Stimulated activated CD4-positive, alpha-beta T cell treated with anti-CD3 and anti-CD28 coated beads, Interleukin-15, amount 100 ng/mL, for 1 hour (primary cell): ENCODE measurements at places on chromosomes 2 and 18.

DNA sequence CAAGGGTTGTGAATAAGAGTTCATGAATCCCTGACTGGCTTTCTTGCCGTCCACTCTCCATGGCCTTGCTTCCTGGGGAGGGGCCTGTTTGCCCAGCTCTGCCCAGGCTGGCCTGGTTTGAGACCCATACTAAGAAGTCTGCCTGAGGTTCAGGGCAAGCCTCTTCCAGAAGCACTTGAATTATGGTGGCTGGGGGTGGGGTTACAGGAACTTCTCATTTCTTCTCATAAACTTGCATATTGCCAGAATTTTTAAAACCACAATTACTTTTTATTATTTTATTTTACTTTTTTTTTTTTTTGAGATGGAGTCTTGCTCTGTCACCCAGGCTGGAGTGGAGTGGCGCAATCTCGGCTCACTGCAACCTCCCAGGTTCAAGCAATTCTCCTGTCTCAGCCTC lies 42.0 kb downstream of the GORASP2 start:
- DNase-seq: no peak

GRCh38 chr2:194095359-194095758 lies 1561.7 kb upstream of the SLC39A10 start:
- no peak for DNase-seq

DNA sequence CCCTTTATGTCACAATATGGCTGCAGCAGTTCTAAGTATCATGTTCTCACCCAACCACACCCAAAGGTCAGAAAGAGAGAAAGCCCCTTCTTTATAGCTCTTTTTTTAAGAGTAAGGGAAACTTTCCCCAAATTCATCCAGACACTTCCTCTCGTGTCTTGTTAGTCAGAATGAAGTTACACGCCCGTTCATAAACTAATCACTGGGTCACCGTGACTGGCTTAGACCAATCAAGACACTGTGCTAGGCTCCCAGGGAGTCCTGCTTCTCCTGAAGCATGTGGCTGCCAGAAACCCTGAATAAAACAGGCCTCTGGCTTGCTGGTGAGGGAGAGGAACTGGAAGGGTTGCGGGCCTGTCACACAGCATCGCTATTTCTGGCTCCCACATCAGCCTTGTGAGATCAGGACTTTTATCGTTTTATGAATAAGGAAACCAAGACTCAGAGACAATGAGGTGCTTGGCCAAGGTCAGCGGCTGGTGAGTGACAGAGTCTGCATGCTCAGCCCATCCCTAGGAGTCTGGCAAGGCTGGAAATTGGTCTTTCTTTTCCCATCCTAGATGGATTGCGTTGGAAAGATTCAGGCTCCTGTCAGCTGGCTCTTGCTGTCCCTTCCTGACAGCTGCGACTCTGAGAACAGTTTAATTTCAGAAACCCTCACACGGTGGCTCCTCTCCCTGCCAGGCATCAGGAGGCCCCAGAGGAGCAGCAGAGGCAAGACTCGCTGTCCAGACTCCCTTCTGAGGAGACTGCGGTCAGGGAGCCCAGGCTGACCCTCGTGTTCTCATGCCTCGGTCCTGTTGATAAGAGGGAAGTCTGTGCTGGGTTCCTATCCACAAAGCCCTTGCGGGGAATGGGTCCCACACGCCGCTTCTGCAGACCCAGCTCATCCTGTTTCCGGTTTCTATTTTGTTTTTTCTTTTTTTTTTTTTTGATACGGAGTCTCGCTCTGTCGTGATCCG lies 104.5 kb upstream of the TAF1B start:
- no peak for DNase-seq

GRCh38 chr18:75209129-75209950 lies at the start of gene PTGR3:
PTGR3 (minus strand) TSS chr18:75209139; CDS start chr18:75209058, 81 bp downstream.
- peak; percentile 46 for DNase-seq
